Fibroblast of gingiva (primary cell): ENCODE measurements at places on chromosomes 6 and 20.

DNA sequence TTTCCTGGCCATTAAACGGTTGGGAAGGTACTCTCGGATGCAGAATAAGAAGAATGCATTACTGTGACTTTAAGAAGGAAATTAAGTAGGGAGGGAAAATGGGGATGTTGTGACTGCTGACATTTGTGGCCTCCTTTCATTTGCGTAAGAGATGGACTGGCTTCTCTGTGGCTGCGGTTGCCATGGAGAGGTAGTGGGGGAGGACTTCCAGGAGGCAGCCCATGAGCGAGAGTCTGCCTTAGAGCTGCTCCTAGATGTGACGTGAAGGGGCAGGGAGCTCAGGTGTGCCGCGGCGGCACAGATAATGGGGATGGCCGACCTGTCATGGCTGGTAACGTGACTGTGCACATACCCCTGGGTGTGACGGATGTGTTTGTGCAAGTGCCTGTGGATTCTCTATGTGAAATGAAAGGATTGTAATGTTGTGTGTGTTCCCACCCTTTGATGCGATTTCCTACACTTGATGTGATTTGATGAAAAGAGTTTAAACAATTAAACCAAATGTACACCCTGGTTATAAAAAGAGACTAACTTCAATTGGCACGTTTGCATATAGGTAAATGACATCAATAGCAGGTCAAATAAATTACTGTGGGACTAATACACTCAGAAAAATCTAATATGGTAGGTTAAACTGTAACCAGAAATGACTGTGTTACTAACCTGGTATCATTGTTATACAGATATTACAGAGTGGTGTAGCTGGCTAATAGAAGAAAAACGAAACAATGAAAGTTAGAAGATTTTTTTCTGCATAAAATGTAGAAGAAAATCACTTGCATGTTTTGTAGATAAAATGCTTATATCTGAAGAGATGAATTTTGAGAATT is 48.9 kb downstream of the HIVEP1 start:
- DNase-seq, result no peak

- no peak for DNase-seq
These were observed 68.6 kb downstream of the SYNJ2 start for GRCh38 chr6:158050107-158050735.

DNA sequence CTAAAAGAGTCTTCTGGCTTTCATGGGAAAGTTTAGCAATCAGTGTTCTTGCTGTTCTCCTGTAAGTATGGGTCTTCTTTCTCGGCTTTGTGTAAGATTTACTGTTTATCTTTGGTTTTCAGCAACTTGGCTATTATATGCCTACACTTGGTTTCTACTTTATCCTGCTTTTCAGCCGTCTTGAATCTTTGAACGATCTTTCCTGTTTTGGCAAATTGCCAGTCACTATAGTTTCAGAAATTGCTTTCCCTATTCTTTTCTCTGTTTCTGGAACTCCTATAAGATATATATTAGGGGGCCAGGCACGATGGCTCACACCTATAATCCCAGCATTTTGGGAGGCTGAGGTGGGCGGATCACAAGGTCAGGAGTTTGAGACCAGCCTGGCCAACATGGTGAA is 14.6 kb upstream of the SRPK1 start:
- no peak for DNase-seq

DNA sequence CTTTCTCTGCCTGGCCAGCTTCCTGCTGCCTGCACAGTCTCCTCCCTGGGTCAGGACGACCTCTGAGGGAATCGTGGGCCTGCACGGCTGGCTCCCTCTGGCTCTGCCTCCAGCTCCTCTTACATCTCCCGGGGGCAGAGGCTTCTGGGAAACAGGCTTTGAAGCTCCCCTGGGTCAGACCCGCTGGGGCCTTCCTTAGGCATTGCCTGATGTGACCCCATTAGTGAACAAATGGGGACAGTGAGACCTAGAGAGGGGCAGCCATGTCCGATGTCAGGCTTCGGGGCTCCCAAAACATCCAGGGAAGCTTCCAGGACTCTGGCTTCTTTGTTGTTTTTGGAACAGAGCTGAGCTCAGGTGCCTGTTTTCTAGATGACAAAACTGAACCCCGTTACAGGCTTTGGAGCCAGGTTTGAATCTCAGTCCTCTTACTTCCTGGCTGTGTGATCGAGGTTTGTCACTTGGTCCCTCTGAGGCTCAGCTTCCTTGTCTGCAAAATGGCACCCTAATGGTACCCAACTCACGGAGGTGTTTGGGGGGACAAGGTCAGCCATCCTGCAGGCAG is 94.3 kb downstream of the CEBPB start:
- DNase-seq, result peak; percentile 51

- DNase-seq, result peak; percentile 53
These were observed 93.1 kb downstream of the EPB41L2 start for GRCh38 chr6:130969791-130970491.

GRCh38 chr6:111353912-111354462 is 129.0 kb downstream of the REV3L start:
- DNase-seq, result peak; percentile 33

DNA sequence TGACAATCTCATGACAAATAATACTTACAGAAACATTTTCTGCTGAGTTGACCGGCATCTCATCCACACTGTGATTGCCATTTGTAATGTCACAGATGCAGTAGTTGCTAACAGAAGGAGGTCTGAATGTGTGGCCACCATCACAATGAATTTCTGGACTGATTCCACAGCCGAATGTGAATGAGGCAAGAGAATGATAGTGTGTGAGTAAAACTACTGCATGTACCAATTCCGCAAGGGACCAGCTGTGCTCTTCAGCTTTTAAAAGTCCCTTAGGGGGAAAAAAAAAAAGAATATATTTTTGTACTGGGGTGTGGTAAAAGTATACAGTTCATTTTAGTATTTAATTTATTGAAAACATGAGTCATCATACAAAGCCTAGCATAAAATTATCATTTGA is 96.2 kb downstream of the SESN1 start:
- DNase-seq, result no peak

- peak; percentile 50 for DNase-seq
These were observed 212.6 kb downstream of the MOXD1 start for GRCh38 chr6:132188556-132189264.

GRCh38 chr6:27836783-27837624 is 75.2 kb downstream of the OR2B2 start:
- DNase-seq, result peak; percentile 79

DNA sequence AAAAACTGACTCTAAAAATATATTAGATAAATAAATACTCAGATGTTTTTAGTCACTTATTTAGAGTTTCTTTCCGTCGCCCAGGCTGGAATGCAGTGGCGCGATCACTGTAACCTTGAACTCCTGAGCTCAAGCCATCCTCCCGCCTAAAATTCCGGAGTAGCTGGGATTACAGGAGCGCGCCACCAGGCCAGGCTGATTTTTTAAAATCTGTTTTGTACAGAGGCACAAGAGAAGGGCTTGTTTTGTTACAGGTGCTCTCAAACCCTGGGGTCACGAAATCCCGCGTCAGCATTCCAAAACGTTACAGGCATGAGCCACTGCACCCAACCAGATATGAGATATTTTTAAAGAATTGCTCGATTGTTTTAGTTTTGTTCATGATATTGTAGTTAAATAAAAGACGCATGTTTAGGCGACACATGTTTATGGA is 40.7 kb upstream of the BTN3A2 start:
- DNase-seq, result no peak

DNA sequence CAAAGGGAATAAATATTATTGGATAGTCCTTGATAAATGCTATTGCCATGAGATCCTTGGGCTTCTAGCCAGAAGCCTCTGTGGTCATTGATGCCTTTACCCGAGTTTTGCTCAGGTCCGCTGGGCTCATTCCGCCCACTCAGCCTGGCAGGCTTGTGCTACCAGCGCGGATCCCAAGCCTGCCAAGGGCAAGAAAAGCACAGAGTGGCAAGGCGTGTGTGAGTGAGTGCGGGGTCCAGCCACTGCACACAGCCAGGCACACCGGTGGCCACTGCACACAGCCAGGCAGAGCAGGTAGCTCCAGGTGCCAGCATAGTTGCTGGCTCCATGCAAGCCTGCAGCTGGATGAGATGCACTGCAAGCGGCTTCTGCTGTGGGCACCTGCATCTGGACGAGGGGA is 38.7 kb downstream of the STK38 start:
- DNase-seq, result no peak
